ENCODE measurements at places on chromosomes 7 and 10.

DNA sequence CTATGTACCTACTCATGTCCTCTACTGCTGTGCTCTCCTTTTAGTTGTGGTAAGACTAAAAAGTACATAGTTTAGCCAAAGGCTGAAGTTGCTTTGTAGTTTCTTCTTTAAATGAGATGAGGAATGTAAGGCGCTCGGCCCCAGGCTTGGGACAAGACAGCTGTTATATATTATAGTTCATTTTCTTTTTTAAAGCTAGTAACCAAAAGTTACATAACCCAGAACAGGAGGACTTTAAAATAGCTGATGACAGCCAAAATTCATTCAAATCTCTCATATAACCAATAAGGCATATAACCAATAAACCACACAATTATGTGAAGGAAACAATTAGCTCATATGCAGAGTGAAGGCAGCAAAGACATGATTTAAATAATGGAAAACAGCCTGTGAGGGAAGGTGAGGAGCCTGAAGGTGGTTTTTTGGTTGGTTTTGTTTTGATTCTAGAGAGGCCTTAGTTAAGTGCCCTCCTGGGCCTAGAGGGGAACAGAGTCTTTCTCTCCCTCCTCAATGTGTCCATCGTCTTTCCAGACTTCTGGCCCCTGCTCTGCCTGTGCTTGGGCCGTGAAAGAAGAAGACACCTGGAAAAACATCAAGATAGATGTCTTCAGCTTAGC, 35.8 kb downstream of the SLC26A4 start:
- no peak for DNase-seq

DNA sequence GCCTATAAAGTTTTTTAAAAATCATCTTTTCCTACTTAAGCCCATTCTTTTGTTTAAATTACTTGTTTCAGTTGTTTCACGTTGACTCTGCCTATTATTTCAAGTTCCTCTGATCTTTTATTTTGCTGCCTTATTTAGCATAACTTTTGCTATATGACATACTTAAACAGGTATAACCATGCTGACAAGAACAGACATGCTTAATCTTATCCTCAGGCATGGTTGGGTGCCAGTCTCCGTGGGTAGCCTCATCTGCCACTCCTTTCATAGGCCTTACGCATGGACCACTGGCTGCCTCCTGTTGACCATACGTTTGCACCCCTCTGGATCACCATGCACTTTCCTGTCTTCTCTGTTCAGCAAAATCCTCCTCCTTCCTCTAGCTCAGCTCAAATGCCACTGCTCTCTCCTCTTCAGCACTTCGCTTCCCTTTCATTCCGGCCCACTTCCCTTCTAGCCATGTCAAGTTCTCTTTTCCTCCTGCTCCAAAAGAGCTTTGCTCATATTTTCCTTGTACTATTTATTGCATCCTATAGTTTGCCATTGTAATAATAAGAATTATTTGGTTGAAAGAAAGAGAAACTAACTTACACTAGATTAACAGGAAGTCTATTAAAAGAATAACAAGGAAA, 10.0 kb upstream of the TSPAN33 start:
- no peak for DNase-seq

DNA sequence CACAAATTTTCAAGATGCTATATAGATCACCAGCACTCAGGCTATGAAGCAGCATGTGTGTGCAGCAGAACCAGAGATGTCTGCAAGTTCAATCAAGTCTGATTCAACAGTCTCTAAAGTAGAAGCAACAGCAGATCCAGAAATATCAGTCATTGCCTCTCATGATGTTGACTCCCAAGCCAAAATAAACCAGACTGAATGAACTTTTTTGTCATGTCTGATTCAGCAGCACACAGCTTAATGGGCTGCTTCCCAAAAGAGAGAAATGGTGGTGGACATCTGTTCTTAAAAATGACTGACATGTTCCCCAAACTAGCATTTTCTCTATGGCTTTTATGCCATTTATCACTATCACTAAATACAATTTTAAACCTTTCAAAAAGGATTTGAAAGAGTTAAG, 53.8 kb downstream of the TMEM26 start:
- no peak for DNase-seq

GRCh38 chr10:3525832-3526449, 259.1 kb downstream of the KLF6 start:
- DNase-seq = no peak

GRCh38 chr7:155204744-155205367, 92.8 kb upstream of the INSIG1 start:
- no peak for DNase-seq

- DNase-seq = no peak
Observed at GRCh38 chr10:29033311-29033940, 255.4 kb upstream of the LYZL1 start.

DNA sequence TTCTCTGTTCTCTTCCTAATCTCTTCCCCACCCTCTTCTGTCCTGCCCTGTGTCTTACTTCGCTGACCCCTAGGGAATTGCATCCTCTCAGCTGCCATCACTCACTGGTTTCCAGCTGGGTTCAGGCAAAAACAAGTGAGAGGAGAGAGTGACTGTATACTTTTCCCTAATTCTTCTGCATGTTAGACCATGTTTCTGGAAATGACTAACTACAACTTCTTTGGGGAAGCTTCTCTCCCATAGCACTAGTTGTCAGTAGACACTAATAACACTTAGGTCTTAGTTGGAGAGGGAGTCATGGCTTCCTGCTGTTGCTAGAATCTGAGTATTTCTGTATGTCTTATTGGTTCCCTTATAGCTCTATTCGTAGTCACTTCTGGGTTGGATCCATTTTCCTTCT, 299.0 kb upstream of the FZD1 start:
- DNase-seq = no peak

GRCh38 chr10:50622706-50623662, 772 bp downstream of the SGMS1 start:
- no peak for DNase-seq
